OCI-LY7 (cell line): ENCODE measurements at places on chromosomes 4 and X.

DNA sequence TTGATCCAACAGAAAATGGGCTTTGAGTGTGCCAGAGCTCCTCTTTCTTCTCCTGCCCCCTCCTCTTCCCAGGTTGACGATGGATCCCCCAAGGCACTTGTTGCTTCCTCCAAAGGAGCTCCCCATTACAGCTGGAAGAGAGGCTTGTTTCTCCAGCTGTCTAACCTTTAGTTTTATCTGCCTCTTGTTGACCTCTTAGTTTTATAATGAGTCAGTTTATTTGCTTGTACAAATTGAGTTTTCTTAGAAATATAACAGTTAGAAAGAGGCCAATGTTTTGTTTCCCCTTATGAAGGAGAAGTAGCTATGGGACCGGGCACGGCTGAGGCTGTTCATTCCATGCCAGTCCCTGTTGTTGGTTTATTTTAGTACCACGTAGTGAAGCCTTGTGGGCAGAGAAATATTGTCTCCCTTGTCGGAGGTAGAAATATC lies 158.2 kb downstream of the SPRY1 start:
- DNase-seq, result no peak

GRCh38 chrX:102652031-102652688 lies 877 bp downstream of the GPRASP1 start:
- no peak for DNase-seq

DNA sequence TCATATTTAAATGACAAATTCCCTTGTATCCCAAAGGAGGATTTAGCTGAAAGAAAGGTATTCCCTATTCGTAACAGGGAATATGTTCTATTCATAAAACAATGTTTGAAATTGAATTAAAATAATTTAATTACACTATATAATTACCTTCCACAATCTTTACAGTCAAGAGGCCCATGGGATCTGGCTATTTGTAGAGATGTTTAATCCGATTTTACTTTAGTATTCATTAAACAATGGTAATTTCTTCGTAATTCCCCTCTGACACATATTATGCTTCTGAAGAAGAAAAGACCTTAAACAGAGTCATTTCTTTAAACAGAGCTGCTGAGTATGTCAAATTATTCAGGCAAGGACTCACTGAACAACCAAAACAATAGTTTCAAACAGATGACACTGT lies 98.8 kb downstream of the MAGEC1 start:
- DNase-seq, result no peak

- no peak for DNase-seq
Observed at GRCh38 chrX:13622401-13622964, 30.5 kb upstream of the TCEANC start.

DNA sequence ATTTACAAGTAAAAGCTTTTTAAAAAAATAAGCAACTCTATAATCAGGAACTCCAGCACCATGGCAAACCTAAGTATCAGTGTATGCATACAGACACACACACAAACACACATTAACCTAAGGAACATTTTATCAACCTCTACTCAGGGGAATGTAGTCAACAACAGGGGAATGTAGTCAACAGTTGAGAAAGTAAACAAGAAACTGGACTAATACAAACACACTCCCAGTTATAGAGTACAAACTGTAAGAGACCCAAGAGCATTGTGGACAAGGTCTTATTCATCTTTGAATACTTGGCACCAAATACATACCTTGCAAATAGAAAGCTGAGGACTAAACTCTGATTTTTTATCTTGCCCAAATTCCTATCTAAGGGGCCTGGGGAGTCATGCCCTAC lies 36.2 kb downstream of the PAPSS1 start:
- no peak for DNase-seq

DNA sequence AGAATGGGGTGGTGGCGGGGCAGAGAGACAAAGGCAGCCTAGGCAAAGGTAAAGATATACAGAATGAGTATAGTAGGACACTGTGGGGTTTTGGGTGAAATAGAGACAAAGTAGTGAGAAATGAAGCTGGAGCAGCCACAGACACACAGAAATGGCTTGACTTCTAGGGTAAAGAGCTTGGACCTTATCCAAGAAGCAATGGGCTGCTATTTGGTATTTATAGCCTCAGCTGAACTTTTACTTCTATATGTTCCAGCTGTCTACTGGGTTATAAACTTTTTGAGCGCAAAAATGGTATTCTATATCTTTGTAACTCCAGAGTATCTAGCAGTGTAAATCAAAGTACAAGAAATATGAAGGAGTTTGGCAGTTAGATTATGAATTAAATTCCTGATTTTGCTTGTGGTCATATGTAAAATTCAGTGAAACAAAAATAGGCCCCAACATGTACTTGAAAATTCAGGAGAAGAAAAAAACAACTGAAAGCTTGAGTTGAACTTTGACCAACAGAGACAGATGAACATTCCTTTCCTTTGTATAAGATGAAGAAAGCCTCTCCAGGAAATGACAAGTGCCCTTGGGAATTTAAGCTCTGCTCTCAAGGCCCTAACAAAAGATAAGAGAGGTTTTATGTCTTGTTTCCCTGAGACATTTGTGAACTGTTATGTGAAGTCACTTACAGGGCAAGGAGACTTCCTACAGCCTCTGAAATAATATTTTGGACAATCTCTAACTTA lies 354.1 kb downstream of the CHIC1 start:
- DNase-seq, result no peak

GRCh38 chr4:15753786-15754185 lies 24.3 kb upstream of the CD38 start:
- no peak for DNase-seq

GRCh38 chr4:90142081-90142480 lies 14.9 kb downstream of the CCSER1 start:
- no peak for DNase-seq

- DNase-seq, result no peak
Observed at GRCh38 chrX:13128104-13128503, 83.7 kb upstream of the FAM9C start.
